AG08395 (cell line): ENCODE measurements at places on chromosomes 16 and 17.

GRCh38 chr17:39153599-39154051 lies 2.2 kb upstream of the PLXDC1 start:
- DNase-seq, result peak; percentile 82

GRCh38 chr16:62644030-62644812 lies 608.0 kb upstream of the CDH8 start:
- no peak for DNase-seq

DNA sequence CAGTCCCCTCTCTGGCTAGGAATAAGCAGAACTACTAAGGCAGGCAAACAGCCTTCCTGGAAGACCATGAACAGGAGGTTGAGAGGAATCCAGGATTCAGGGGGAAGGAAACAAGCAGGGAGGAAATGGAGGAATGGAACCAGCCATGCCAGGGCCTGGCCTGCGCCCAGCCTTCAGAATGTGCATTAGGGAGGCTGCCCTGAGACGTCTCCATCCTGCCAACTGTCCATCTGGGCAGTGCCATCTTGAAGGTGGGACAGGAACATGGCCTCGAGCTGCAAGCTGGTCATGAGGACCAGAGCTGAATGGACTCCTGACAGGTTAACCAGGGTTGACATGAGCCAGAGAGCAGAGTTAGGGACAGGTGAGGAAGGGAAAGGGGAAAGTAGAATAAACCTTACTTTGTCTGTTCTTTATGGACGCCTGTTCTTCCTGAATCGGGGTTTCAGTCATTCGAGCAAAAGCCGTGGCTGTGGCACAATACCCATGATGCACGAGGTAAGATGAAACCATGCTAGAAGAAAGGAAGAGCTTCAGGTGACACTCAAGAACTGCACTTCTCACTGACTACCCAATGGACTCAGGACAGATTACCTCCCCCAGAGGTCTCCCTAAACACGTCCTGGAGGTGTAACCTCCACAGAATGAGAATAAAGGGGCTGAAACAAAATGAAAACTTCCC lies 12.1 kb upstream of the GFOD2 start:
- DNase-seq, result no peak

GRCh38 chr17:57941384-57942370 lies 13.5 kb downstream of the CUEDC1 start:
- DNase-seq, result no peak

GRCh38 chr16:19008245-19009169 lies 24.8 kb downstream of the TMC7 start:
- peak; percentile 75 for DNase-seq

GRCh38 chr16:49883076-49884014 lies 27.4 kb upstream of the ZNF423 start:
- DNase-seq, result no peak

DNA sequence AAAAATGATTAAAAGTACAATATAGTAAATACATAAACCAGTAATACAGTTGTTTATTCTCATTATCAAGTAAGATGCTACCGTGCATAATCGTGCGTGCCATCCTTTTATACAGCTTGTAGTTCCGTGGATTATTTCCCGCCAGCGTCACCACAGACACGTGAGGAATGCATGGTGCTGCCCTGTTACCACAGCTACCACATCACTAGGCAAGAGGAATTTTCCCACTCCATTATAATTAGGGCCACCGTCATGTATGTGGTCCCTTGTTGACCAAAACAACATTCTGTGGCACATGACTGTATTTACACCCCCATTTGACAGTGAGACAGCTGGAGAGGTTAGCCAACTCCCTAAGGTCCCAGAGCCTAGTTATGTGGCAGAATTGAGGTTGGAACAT lies 30.5 kb upstream of the LGALS9 start:
- DNase-seq, result no peak

DNA sequence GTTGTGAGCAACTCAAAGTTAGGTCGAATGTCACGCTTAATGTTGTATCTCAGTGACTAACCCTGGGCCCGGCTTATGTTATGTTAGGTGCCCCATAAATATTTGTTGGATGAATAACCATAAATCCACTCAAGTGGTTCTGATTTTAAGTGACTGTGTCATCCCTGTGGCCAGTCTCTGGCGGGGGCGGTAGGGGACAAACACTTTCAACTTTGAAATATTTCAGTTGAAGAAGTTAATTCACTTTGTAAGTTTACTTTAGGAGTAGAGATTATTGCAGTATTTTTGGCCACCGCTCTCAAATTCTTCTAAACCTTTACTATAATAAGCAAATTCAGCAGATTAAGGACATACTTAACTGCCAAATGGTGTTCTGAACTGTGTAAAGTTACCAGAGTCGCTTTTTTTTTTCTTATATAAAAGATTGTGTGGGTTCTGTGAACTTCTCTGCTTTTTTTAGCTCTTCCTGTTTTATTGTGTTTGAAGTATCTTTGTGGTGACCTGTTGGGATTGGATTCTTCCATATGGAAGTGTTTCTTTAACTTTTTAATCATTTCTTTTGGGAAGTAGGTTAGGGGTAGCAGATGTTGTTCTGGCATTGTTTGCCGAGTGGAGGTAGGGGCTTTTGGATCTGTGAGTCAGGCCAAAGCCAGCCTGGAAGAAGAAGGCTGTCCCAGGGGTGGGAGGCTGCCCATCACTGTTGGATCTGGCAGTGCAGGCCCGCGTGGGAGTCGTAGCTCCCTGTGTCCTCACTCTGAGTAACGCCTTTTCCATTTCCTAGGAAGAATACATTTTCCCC lies 61.4 kb upstream of the TBX2 start:
- DNase-seq, result peak; percentile 76

DNA sequence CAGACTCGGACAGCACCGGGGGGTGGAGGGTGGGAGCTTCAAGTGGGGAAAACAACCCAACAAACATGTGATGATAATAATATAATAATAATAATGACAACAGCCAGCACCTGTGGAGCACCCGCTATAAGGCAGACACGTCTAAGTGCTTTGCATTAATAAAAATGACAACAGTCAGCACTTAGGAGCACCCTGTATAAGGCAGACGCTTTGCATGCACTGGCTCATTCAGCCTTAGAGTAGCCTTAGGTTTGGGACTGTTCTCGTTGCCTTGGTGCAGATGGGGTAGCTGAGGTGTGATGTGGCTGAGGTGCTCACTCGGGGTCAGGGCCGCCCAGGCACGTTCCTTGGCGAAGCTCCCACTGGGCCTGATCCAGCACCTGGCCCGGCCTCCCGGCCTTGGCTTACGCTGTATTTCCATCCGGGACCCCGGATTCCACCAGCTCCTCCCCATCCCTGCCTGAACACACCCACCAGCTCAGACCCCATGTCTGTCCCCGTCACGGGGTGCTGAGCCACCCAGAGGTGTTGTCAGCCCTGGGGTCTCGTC lies 144.0 kb upstream of the CIBAR2 start:
- DNase-seq, result no peak
